ENCODE measurements at places on chromosomes 11 and 22. TPM values are rescaled to one million over a fixed set of nuclear protein-coding genes. Genes with fewer than 3 reads are reported as not detected.

DNA sequence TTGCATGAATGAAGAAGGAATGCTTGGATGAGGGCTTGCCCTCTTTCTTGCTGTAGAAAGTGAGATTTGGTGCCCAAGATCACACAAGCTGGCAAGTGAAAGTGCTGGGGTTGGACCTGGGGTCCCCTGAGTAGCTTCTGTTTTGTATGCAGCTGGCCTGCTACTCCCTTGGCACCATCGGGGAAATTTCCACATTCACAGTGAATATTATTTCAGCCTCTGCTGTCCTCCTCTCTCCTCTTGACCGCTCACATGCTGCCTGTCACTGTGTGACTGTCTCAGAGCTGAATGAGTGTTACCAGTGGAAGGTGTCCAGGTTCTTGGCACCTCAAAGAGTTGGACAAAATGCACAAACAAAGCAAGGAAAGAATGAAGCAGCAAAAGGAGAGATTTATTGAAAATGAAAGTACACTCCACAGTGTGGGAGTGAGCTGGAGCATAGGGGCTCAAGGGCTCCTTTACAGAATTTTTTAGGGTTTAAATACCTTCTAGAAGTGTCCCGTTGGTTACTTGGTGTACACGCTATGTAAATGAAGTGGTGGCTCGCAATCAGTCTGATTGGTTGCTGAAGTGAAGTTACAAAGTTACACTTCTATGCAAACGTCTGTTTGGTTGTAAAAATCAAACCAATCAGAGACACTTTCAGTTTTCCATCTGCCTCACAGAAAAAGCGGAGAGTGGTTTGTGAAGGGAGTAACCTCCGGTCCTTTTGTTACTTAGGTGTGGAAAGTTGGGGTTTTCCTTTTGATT, 87.4 kb downstream of the DEPDC5 start:
- no peak overlapping the region for H3K27ac ChIP-seq
- no peaks in the 10 kb centered on the region for H3K4me1 ChIP-seq

DNA sequence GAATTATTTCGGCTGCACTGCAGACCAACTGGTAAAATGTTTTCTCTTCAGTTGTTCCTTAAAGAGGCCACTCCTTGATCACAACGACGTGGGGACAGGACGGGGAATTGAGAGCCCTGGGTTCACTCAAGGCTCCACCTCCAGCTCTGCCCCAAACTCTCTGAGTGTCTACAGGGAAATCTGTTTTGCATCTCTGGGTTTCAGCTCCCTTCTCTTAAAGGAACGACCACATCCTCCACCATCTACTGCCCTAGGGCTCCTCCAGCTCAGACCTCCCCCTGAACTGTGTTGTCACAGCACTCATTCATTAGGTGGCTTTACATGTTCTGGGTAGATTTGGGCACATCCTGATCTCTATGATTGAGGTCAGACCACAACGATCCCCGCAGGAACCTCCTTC, 5.1 kb upstream of the PPFIA1 start:
- no peaks in the 10 kb centered on the region for H3K36me3 ChIP-seq
- DNase-seq, result no peak
- H3K27me3 ChIP-seq, result no peaks in the 10 kb centered on the region
- peaks cover 11% of the 10 kb centered on the region for H3K4me1 ChIP-seq

GRCh38 chr22:16949561-16949960, 58.5 kb downstream of the GAB4 start:
- no peaks in the 10 kb centered on the region for H3K4me1 ChIP-seq
- no peak overlapping the region for H3K27ac ChIP-seq

GRCh38 chr22:29860006-29860766, 22.1 kb upstream of the ASCC2 start:
- no peak overlapping the region for H3K27ac ChIP-seq

DNA sequence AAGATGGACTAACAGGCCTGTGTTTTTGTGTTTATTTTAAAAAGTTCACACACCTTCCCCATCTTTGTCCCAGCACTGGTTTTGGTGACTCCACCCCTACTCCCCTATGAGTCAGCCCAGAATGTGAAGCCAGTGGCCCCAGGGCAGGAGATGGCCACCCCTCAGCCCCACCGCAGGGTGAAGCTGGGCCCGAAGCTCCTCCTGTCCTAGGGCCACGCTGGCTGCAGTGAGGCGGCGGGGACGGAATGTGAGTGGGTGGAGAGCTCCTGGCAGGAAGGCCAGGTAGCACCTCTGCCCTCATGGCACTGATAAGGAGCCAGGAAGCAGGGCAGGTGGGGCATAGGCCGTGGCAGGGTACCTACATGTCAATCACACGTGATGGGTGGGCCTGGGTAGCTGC, 39.9 kb downstream of the SGSM3 start:
- H3K36me3 ChIP-seq, result peaks cover 60% of the 10 kb centered on the region
- H3K27me3 ChIP-seq, result no peaks in the 10 kb centered on the region
- no peak overlapping the region for H3K4me3 ChIP-seq
- DNase-seq, result no peak
- no peak overlapping the region for H3K27ac ChIP-seq

- no peak overlapping the region for H3K4me3 ChIP-seq
- no peak for DNase-seq
- no peaks in the 10 kb centered on the region for H3K36me3 ChIP-seq
- no peak overlapping the region for H3K27ac ChIP-seq
- no peaks in the 10 kb centered on the region for H3K27me3 ChIP-seq
These were observed 194.3 kb upstream of the ANO3 start for GRCh38 chr11:26137651-26138050.

DNA sequence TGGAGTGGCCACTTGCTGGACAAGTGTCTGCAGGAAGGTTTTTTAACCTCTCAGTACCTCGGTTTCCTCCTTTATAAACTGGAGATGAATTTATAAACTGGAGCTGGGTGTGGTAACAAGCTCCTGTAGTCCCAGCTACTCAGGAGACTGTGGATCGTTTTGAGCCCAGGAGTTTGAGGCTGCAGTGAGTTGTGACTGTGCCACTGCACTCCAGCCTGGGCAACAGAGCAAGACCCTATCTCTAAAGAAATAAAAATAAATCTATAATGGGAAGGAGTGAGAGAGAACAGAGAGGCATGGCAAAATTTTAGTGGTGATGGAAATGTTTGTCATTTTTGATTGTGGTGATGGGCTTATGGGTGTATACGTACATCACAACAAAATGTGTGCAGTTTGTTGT, 1.4 kb upstream of the PDGFB start:
- no peak for DNase-seq
- peaks cover 38% of the 10 kb centered on the region for H3K4me1 ChIP-seq
- H3K27ac ChIP-seq, result no peak overlapping the region
- H3K27me3 ChIP-seq, result no peaks in the 10 kb centered on the region
- no peak overlapping the region for H3K4me3 ChIP-seq
- no peaks in the 10 kb centered on the region for H3K36me3 ChIP-seq

- H3K27me3 ChIP-seq, result no peaks in the 10 kb centered on the region
- no peak overlapping the region for H3K4me3 ChIP-seq
- DNase-seq, result no peak
- H3K36me3 ChIP-seq, result no peaks in the 10 kb centered on the region
- H3K4me1 ChIP-seq, result peaks cover 5% of the 10 kb centered on the region
- no peak overlapping the region for H3K27ac ChIP-seq
These were observed 310.8 kb upstream of the SORL1-AS1 start for GRCh38 chr11:121763526-121763925.

- H3K4me3 ChIP-seq, result no peak overlapping the region
- no peaks in the 10 kb centered on the region for H3K27me3 ChIP-seq
- H3K27ac ChIP-seq, result no peak overlapping the region
- peaks cover 19% of the 10 kb centered on the region for H3K36me3 ChIP-seq
These were observed 4.3 kb downstream of the DHCR7 start for GRCh38 chr11:71443736-71444445.

YPEL1 gene
- 4.9 TPM for total RNA-seq

MMP7 gene
- total RNA-seq, result 6.9 TPM

C22orf31 gene
- total RNA-seq, result not detected

OR8A1 gene
- total RNA-seq, result not detected

OVOL1 gene
- 17.4 TPM for total RNA-seq

SPA17 gene
- total RNA-seq, result 1.7 TPM

ARFIP2 gene
- total RNA-seq, result 54.0 TPM
